CD8-positive, alpha-beta memory T cell (primary cell): ENCODE measurements at places on chromosomes 11 and 22. TPM values are rescaled to one million over a fixed set of nuclear protein-coding genes. Genes with fewer than 3 reads are reported as not detected.

GRCh38 chr11:30045921-30046577 is 29.2 kb upstream of the KCNA4 start:
- no peak for DNase-seq

DNA sequence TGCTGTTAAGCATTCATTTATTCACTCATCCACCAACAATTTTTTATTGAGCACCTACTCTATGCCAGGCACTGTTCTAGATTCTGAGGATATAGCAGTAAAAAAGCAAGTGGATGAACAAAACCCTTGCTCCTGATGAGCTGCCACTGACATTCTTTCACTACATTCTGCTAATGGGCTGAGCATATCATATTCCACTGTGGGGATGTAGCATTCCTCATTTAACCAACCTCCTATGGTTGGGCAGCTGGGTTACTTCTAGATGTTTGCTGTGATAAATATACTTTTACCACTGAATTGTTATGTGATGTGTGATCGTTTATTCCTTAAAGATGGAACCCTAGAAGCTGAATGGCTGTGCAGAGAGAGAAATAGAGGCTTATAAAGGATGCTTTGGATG is 176.9 kb downstream of the MN1 start:
- DNase-seq = no peak

- DNase-seq = no peak
These were observed 278.2 kb downstream of the TBC1D22A start for GRCh38 chr22:47040486-47041270.

The OR8G1 gene
- not detected for total RNA-seq

DNA sequence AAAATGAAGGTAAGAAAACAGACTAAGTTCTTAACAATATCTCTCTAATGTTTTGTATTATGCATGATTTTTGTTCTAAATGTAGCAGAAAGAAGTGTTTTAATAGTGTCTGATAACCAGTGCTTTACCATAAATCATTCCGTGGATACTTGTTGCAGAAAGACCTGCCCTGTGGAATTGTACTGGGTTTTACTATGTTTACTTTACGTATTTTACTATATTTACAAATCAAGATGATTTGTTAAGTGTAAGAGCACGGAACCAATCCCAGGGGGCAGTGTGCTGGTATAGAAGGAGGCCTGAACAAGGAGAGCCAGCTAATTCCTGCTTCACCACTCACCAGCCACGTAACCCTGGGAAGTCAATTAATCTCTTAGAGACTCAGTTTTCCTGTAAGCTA is 1.4 kb downstream of the HTR3B start:
- no peak for DNase-seq

GRCh38 chr11:59207988-59208451 is 4.7 kb downstream of the MPEG1 start:
- peak; percentile 20 for DNase-seq

The BTBD18 gene
- total RNA-seq = not detected

The SMPD1 gene
- 30.4 TPM for total RNA-seq

GRCh38 chr11:96620464-96621044 is 230.7 kb downstream of the JRKL start:
- DNase-seq = no peak

GRCh38 chr11:122745111-122745510 is 89.6 kb downstream of the UBASH3B start:
- DNase-seq = no peak

GRCh38 chr11:125874556-125875124 is 12.8 kb upstream of the HYLS1 start:
- peak; percentile 14 for DNase-seq
